ENCODE measurements at places on chromosomes 7 and 10.

GRCh38 chr10:100374200-100374655, 27.2 kb downstream of the SCD start:
- DNase-seq = no peak

DNA sequence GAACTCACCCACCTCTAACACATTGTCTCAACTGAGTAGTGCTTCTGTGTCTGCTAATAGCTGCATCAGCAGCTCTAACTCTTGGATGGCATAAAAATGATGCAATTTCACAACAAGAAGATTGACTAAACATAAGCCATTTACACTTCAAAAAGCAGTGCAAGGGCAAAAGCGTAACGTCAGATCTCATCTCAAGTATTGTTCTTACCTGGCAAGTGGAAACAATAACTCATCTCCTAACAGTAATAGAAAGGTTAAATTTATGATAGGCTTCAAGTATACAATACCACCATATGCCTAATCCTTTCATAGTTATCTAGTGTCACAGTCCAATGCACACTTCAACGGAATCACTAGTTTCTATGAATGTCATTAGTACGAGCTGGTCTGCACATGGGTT, 14.8 kb downstream of the TPK1 start:
- no peak for DNase-seq

GRCh38 chr10:109790647-109791046, 132.7 kb downstream of the XPNPEP1 start:
- no peak for DNase-seq

GRCh38 chr7:42567051-42567450, 330.0 kb upstream of the GLI3 start:
- DNase-seq = no peak

DNA sequence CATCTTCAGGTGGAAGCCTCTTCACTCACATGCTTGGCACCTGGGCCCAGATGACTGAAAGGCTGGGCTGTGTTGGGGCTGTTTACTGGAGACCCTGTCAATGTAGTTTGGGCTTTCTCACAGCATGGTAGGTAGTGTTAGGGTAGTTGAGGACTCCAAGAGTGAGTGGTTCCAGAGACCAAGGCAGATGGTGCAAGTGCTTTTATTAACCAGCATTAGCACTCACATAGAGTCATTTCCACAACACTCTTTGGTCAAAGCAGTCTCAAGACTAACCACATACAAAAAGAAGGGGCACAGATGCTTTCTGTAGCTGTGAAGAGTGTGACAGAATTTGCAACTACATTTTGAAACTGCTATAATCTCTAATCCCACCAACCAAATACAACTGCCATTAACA, 135.0 kb downstream of the RTKN2 start:
- no peak for DNase-seq

DNA sequence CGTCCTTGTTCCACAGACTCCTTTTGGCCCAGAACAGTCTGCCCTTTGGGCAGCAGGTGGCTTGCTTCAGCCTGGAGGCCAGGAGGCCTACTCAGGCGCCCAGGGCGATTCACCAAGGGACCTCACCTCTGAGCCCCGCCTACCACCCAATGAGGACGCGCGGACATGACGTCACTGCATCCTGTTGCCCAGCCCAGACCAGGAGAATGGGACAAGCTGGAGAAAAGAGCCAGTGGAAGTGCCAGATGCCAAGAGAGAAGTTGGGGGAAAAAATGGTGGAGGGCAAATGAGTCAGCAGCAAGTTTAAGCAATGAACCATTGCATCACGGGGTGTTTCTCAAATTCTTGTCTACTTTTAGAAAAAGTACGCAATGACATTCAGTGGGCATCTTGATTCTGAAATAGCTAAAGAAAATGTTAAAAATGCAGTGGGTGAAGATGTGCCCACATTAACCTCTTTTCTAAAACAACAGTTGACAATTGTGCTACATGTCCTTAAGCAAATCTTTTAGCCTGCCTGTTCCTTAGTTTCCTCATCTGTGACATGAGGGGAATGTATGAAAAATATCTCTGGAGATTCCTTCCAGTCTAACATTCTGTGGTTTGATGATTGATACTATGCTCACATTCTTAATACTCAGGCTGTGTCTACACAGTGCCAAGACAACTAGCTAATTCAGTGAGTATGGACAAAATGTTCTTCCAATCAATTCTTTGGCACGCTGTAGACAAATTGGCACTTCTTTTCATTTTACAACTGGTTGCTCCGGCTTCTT, 23.9 kb upstream of the LEP start:
- no peak for DNase-seq

Data from head of caudate nucleus (tissue), 42 donors.